ENCODE measurements at places on chromosomes 6 and 20.

DNA sequence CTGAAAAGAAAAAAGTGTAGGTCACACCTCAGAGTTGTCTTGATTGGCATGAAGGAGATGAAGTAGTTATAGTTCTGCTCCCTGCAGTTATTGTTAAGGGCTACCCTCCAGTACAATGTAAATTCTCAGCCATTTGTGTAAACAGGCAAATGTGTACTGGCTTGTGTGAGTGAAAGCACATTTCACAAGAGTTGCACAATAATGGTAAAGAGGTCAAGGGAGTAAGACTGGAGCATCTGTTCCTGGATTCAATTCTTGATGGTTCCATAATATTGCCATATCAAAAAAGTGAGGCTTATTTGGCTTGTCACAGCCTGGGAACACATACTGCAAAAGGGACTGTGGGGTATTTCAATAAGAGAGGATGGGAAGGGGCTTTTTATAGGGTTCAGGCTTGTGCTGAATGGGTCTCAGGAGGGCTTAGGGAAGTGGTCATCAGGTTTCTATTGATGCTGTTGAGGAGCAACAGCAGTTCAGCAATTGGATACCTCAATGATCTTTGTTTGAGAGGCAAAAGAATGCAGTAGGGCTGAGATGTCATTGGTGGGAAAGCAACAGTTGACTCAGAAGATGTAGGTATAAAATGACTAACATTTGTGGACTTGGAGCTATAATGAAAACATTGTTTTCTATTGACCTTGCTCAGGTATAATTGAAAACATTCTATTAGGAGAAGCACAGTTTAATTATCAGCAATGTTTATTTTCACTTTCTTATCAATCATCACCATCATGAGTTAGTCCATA, 402.6 kb downstream of the BCKDHB start:
- DNase-seq = no peak

- no peak for DNase-seq
Observed at GRCh38 chr6:78615430-78615904, 251.9 kb upstream of the IRAK1BP1 start.

GRCh38 chr6:142749556-142749955, 195.4 kb downstream of the HIVEP2 start:
- DNase-seq = no peak

DNA sequence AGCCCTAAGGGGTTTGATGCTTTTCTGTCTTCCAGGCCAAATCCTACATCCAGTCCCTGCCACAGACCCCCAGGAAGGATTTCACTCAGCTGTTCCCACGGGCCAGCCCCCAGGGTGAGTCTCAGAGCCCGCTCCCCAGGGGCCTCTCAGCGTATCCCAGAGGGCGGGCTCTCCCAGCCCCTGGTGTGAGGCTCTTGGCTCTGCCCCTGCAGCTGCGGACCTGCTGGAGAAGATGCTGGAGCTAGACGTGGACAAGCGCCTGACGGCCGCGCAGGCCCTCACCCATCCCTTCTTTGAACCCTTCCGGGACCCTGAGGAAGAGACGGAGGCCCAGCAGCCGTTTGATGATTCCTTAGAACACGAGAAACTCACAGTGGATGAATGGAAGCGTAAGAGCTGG, 8.4 kb downstream of the MAPK13 start:
- no peak for DNase-seq
